ENCODE measurements at places on chromosomes 12 and 14. TPM values are rescaled to one million over a fixed set of nuclear protein-coding genes. Genes with fewer than 3 reads are reported as not detected.
A peak's percentile ranks its signal among the peaks of the same experiment; 100 is the strongest.

DNA sequence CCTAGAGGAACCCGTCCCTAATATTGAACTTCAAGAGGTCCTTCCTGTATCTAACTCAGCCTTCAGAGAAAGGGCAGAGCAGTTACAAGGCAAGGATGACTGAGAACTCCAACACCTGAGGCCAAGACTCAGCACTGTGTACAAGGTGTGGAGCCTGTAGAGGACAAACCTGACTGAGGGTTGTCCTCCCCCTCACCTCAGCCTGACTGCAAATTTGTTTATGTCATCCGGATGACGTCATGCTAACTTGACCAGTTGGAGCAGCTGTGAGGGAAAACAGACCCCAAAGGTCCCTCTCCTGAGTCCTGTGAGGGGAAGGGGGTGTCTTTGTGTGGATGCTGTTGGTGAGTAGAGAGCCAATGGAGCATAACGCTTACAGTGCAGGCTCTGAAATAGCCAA is 4.3 kb downstream of the CRACR2A start:
- H3K27ac ChIP-seq = no peak overlapping the region
- DNase-seq = no peak
- no peak overlapping the region for H3K4me3 ChIP-seq
- no peaks in the 10 kb centered on the region for H3K27me3 ChIP-seq
- H3K4me1 ChIP-seq = peaks cover 19% of the 10 kb centered on the region

DNA sequence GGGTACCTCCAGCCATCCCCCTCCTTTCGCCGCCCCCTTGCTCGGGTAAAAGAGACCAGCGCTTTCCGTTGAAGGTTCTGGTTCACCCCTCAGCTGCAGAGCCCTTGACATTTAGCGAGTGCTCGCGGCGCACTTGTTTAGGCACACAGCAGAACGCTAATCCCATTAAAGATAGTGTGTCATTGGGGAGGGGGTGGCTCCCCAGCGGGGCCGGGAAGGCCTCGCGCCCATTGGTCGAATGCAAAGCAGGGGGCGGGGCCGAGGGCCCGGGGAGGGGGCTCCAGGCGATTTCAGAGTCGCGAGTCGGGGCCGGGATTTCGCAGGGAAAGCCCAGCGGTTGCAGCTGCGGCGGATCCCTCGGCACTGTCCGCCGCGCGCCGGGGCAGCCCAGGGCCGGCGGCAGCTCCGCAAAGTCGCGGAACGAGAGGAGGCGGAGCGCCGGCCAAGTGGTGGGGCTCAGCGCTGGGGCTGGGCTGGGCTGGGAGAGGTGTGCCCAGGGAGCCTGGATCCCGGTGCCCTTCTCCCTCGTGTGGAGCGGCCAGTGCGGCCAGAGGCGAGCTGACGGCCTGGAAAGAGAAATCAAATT is 122.9 kb downstream of the TSPAN9 start:
- H3K4me1 ChIP-seq = peaks cover 49% of the 10 kb centered on the region
- H3K27ac ChIP-seq = peak overlapping the region; percentile 91
- H3K36me3 ChIP-seq = no peaks in the 10 kb centered on the region
- DNase-seq = peak; percentile 68
- peak overlapping the region; percentile 53 for H3K4me3 ChIP-seq

DNA sequence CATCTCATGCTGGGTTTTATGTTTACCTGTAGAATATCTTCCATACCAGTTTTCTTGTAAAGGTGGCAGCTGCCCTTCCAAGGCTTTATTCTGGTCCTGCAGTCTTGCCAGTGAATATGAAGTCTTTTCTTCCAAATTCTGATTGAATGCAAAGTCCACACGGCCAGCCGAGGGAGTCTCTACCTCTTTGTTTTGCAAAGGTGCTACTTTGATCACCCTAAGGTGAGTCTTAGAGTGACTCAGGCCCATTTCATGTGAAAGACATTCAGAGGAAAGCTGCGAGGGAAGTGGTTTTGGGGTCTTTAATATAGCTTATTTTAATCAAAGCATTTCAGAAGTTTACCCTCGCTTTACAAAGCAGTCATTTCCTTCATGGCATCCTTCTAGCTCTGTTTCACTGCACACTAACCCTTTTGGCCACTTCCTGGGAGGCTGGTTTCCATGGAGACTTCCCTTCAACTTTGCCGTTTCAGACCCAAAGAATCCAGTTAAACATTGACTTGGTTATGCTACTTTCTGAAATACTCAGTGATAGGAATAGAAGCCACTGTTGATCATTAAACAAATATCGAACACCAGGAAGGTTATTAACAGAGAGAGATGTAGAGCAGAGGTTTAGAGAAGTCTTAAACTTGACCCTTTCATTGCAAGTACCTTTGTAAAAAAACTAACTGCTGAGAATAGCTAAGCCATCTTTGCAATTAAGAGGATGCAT is at the start of gene CCDC198:
CCDC198 (minus strand) TSS at position 391 of the 715 bp plus-strand sequence; CDS start at position 249, 142 bp downstream.
- H3K4me1 ChIP-seq = no peaks in the 10 kb centered on the region
- no peak within 1 kb of the TSS for H3K27ac ChIP-seq
- no peak within 1 kb of the TSS for H3K4me3 ChIP-seq
- no peaks in the 10 kb centered on the region for H3K36me3 ChIP-seq
- DNase-seq = no peak
- H3K27me3 ChIP-seq = no peaks in the 10 kb centered on the region

KLRF1 gene
- polyA plus RNA-seq = 2.3 TPM

DGLUCY gene
- polyA plus RNA-seq = 43.5 TPM
